ENCODE measurements at places on chromosomes 5 and 9.

DNA sequence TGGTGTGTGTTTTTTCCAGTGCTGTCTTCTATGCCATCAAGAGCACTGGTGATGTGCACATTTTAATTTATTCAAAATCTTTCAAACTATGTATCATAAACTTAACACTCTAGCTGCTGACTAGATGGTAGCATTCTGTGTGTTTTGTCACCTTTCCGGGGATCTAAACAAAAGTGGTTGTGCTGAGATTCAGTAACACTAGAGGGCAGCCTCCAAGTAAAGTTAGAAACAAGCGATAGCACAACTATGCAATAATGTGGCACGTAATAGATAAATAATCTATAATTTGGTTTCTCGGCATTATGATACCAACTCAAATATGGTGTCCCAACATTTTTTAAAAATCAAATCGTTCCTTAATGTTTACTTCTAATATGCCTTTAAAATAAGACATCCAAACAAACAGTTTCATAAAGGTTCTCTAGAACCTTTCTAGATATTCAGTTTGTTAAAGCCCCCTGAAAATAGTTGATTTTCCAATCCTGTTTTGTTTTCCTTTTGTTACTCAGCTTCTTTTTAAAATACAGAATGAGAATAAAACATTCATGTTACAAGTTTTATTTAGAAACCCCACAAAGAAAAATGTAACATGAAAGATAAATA is 16.9 kb downstream of the SEMA6A start:
- DNase-seq: no peak

DNA sequence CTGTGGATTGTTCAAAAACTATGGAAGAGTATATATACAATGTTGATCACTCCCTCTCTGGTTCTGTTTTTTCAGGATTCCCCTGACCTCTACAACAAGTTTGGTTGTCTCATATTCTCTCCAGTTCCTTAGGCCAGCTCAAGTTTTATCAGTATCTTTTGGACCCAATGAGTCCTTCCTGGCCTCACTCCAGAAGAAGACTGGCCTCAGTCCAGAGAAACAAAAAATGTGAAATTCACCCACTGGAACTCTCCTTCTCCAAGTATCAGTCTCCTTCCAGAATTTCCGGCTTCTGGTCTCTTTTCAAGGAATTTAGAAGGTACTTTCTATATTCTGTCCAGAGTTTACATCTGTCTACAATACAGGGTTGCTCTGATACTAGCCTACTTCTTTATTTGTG is 537.8 kb upstream of the FTMT start:
- DNase-seq: no peak

DNA sequence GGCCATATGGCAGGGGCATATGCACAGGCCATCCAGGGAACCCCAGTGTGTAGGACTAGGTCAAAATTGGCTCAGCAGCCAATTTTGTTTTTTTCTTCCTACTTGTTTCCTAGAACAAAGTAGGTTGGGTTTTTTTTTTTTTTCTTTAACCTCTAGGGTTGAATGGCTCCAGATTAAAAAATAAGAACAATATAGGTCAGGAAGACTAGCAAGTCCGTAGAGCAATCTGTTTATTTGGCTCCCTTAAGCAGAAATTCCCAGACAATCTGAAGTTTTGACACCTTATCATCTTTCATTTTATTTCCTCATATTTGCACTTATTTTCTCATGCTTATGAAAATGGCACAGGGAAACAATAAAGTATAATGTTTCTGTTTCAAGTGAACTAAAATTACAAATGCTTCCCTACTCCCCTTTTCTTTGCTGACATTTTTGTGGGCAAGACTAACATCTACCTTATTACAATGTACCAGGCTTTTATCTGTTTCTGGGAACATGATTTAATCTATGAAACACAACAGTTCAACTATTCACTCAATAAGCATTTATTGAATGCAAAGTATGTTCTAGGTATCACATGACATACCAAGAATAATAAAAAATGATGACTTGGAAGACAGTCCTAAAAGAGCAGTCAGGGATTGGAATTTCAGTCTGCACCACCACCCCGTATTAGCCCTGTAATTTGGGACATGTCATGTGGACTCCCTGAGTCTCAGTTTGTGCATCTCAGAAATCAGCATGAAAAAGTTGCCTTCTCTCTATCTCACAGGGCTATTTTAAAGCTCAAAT is 30.5 kb downstream of the TLR4 start:
- DNase-seq: no peak

DNA sequence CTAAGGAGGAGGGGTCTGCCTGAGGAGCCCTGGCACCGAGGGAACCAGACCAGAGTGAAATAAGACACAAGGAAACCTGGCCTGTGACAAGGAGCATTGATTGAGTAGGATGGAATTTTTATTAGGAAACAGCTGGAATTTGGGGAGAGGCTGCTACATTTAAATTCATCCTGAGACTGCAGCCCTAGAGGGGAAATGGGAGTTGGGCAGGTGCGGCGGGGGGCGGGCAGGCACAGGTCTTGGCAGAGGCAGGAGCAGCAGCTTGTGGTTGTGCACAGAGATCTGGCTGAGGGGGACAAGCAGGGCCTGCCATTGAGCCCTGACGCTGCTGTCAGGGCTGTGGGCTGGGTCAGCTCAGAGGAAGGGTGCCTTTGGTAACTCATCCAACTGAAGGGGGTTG is 71.6 kb downstream of the PCDH1 start:
- no peak for DNase-seq

DNA sequence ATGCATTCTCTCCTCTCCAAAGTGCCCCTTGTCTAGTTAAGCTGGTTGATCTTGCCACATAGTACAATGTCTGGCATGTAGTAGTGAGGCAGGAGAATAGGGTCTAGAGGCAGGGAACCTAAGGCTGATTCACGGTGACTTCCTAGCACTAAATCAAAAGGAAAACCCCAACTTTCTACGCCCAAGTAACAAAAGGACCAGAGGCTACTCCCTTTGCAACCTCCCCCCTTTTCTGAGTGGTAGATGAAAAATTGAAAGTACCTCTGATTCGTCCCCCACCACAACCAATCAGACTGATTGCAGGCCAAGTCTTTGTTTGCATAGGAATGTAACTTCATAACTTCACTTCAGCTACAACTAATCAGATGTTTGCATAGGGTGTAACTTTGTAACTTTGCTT is 278.8 kb downstream of the PSAT1 start:
- no peak for DNase-seq

DNA sequence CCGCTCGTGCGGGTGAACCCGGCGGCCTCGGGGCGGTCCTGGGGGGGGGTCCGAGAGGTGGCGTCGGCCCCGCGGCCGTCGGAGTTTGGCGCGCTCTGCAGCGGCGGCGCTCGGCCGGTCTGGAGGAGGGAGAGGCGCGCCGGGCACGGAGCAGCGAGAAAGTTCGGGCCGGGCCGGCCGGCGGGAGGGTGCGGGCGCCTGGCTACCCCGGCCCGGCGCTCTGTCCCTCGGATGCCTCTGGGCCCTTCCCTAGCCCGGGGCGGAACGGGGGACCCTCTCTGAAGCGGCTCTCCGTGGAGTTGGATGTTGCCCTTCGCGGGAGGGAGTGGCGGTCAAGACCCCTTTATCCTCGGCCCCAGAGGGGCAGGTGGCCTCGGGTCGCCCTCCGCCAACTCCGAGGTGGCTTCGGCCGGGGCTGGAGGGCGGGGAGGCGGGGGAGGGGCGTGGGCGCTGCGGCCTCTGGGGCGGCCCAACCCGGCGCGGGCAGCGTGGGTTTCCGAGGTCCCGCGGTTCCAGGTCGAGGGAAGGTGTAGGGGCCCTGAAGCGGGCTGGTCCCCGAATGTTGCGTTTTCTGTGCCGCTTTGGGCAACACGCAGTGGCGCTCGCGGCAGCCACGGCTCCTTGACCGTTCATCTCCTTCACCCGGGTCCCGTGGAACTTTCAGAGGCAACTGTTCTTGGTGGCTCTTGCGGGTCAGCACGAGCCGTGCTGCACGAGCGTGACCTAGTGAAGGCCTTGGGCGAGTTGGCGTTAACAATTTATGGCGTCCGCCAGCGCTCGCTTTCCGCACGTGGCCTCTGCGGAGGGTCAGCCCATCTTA is 290.5 kb downstream of the DOCK8 start:
- peak; percentile 29 for DNase-seq

DNA sequence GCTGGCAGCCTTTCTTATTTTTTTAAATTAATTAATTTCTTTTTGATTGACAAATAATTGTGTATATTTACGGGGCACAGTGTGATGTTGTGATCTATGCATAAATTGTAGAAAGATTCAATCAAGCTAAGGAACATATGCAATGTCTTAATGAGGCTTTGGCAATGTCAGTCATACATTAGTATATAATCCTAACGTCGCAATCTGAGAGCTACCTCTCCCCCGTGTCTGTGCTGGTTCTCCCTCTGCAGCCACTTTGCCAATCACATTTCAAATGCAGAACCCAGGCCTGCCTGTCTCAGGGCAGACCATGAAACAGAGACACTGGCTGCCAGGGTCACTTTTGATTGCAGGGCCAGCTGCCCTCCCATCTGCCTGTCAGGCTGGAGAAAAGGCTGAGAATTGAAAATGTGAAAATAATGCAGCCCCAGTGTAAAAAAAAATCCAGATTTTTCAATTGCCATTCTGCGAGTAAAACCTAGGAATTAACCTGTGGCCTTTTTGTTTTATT is 56.3 kb downstream of the SLC24A2 start:
- no peak for DNase-seq

GRCh38 chr5:170267431-170268152 is 30.0 kb downstream of the LCP2 start:
- DNase-seq: peak; percentile 78

- no peak for DNase-seq
Observed at GRCh38 chr5:131976414-131977211, 31.1 kb upstream of the MEIKIN start.

DNA sequence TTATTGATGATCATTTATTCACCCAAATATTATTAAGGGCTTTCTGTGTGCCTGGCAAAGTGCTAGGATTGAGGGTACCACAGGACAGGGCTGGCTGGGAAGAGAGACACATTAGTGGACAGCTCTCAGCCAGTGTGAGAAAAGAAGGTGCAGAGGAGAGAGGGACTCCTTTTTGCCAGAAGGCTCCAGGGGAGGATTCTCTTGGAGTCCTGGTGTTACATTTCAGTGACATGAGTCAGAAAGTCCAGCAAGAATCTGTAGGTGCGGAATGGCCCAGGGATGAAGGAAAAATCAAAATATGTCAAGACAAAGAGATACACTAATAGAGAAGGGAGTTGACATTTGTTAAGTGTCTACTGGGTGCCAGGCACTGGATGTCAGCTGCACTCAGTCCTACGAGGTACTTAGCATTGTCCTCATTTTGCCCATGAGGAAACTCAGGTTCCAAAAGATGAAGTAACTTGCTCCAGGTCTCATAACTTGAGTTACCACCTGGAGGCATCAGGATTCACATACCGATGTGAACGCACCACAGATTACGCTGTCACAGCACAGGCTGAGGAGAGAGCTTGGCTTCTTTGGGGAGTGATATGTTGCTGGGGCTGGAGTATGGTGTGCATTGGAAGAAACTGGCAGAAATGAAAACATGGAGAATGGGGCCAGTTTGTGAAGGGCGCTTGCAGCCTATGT is 60.5 kb downstream of the RASGRF2 start:
- no peak for DNase-seq

DNA sequence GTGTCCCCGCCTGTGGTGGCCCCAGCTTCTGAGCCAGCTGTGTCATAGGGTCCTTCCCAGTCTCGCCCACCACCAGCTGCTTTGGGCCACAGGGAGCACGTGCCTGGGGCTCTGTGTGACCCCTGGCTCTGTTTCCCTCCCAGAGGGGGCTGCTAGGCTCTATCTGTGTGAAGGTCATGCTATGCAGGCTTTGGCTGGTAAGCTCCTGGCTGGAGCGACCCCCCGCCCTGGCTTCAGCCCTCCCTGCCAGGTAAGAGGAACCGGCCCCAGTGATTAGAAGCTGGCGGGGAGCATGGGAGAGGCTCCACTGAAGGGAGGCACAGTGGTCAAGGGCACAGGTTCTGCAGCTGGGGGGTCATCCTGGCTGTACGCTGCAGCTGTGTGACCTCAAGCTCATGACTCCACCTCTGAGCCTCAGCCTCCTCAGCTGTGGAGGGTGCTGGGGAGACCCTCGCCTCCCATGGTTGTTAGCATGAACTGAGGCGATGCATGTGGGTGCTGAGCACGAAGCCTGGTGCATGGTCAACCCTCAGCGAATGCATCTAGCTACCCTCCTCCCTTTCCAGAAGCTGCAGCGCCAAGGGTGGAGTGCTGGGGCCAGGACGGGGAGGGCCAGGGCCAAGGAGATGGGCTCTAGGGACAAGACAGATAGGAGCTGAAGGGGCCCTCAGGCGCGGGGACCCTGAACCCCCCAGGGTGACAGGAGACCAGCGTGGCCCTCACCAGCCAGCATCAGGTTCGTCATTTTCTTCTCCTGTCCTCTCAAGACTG is 163.8 kb upstream of the MVB12B start:
- DNase-seq: no peak

DNA sequence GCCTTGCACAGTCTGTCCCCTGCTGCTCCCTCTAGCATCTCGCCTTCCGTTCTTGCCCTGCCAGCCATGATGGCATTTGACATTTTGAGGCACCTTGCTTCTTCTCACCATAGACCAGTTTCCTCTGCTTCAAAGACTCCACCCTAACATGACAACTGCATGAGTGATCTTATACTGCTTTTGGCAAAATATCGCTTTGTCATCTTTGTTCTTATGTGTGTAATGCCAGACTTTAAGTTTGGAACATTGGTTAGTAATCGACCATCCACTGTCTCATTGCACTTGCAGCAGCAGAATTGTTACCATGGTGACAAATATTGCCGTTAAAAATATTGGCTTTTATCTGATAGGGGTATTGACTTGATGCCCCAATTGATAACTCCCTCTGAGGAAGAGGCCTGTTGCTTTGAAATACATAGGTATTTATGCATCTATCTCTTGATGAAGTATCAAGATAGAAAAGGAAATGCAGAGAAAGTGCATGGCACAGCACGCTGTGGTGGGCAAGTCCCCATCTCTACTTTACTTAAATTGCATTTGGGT is 6.8 kb downstream of the GARIN3 start:
- DNase-seq: no peak

DNA sequence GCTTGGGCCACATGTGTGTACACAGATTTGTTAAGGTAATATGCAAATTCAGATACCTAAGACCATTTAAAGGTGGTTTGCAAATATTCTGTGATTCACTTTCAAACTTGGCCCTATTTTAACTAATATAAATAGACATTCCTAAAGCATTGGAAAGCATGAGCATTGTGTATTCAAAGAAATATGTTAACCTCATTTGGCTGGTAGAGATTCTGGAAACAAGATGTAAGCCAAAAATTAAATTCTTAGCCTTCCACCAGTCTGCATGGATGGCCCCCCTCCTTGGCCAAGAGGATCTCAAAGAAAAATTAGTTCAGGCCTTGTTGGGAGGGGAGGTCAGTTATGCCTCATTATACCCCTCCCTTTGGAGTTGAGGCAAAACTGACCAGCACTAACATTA is 38.7 kb upstream of the C6 start:
- no peak for DNase-seq

GRCh38 chr9:133665535-133665934 is 29.4 kb downstream of the DBH start:
- DNase-seq: no peak

GRCh38 chr5:135369952-135370351 is 29.1 kb downstream of the MACROH2A1 start:
- DNase-seq: no peak

DNA sequence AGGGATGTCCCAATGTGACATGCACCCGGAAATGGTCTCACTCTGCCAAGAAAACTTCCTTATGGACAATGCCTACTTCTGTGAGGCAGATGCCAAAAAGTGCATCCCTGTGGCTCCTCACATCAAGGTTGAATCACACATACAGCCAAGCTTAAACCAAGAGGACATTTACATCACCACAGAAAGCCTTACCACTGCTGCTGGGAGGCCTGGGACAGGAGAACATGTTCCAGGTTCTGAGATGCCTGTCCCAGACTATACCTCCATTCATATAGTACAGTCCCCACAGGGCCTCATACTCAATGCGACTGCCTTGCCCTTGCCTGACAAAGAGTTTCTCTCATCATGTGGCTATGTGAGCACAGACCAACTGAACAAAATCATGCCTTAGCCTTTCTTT is 37.6 kb upstream of the CCDC152 start:
- no peak for DNase-seq
